GM03348 (cell line): ENCODE measurements at places on chromosomes 2 and 18.

DNA sequence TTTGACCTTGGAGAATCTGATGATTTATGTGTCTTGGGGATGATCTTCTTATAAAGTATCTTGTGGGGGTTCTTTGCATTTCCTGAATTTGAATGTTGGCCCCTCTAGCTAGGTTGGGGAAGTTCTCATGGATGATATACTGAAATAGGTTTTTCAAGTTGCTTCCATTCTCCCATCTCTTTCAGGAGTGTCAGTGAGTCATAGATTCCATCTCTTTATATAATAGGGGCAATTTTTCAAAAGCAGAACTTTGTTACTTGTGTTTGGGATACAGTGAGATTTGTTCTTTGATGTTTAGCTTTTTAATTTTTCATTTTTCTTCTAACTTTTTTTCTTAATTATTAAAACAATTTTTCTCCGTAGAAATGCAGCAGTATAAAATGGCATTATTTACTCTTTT, 19.4 kb downstream of the TMEM87B start:
- DNase-seq = no peak

DNA sequence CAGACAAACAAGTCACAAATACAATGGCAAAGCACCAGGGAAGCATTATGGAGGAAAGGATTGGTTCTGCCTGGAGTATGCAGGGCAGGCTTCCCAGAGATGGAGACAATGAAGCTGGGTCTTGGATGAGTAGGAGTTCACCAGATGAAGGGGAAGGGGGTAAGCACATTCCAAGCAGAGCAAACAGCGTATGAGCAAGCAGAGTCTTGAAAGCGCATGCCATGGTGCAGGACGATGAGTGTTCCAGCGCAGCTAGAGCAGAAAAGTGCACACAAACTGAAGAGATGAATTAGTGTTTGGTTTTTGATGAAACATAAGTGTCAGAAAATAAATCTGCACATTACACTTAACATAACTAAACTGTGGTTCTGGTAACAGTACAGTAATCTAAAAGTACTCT, 21.6 kb downstream of the MBD2 start:
- DNase-seq = no peak

DNA sequence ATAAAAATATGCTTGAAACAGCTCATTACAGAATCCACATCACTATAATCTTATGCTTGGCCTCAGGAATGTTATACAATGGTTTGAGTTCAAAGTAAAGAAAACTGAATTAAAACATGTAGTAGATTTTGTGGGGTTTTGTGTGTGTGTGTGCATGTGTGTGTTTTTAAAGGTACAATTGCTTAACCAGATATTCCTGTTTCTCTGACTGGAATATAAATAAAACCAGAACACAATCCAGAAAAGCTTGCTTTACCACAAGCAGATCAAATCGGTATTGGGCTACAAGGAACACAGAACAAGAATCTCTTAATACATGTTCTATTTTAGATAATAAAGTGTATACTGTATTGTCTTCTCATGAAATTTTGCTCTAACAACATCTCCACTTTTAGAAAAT, 110.0 kb downstream of the TMEM247 start:
- DNase-seq = no peak

- DNase-seq = peak; percentile 79
Observed at GRCh38 chr18:70337139-70337972, 48.5 kb downstream of the SOCS6 start.

DNA sequence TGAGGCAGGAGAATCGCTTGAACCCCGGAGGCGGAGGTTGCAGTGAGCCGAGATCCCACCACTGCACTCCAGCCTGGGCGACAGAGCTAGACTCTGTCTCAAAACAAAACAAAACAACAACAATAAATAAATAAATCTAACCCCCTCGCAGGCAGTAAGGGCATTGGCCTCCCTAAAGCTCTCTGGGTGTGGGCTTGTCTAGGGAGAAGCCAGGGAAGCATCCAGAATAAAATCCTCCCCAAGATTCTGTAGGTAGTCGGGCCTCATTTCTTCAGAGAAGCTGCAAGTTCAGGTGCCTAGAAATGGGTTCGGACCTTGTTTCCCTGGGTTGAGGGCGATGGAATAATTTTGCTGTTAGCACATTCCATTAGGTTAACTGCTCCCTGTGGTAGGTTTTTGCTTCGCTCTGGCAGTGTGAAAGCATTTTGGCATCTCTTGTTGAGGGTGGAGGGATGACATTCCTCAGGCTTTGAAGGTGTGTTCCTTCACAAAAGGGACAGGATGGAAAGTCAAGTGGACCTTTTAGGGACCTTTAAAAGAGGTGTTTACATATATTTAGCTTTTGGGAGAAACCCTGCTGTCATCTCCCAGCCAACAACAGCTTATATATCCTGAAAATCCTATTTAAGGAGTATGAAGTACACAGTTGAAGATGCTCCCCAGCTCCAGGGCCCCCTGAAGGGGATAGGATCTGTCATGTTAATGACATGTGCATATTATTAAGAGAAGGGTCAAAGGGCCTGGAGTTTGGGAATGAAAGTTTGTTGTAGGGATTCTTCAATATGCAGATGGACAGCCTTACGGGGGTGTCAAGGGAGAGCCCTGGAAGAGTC, 17.7 kb downstream of the MYCN start:
- no peak for DNase-seq
